Activated T-cell treated with anti-CD3 and anti-CD28 coated beads for 48 hours (primary cell): ENCODE measurements at places on chromosomes 2 and 18.
A peak's percentile ranks its signal among the peaks of the same experiment; 100 is the strongest.

DNA sequence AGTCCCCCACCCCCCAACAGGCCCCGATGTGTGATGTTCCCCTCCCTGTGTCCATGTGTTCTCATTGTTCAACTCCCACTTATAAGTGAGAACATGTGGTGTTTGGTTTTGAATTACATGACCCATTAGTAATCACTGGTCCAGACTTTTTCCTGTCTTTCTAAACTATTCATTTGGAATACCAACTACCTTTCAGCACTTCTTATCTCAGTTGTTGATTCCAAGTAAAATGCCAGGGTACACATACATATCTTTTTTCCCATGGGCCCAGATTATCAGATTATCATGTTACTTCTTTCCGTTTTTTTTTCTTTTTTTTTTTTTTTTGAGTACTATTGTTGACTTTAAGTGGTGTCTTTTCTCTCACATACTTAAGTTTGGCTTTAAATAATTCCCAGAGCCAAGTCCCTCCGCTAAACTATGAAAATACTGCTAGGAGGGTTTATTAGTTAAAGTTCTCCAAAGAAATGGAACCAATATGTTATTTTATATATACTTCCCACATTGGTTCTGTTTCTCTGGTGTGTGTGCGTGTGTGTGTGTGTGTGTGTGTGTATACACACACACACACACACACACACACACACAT is 389.3 kb downstream of the IRS1 start:
- DNase-seq = no peak

GRCh38 chr18:10308154-10308553 is 146.3 kb upstream of the APCDD1 start:
- no peak for DNase-seq

DNA sequence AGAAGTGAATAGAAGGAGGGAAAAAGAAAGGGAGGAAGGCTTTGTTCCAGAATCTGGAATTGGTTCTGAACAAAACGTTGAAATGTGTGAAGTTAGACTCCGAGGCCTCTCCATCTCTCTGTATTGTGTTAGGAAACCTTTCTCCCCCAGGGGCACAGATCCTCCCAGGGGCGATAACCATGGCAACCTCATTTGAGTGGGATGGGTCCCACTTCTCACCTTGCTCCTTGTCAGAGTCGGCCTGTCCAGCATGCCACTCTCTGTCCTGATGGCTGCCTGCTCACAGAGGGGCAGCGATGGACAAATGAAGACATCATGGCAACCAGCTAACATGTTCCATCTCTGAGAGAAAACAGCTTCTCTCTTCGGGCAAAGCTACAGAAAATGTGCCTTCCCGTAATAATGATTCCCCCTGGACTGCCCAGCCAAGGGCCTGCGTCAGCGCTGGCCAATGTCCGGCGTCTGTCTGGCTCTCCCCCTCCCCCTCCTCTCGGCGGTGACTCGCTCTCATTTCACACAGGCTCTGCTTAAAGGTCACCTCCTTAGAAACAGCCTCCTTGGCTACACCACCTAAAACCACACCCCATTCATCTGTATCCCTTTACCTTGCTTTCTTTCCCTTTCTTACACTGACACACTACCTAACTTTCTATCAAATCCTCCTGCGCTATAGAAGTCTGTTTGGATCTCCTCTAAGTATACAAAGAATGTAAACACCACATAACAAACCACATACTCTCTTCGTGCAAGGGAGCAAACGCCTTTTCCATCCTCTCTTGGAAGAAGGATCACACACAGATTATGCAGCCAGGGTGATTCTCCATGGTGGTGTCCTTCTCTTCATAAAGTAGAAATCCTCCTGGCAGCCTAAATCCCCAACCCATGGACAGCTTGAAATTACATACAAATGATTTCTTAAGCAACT is 32.1 kb upstream of the TTC39C start:
- no peak for DNase-seq

GRCh38 chr18:63022429-63023022 is 297.0 kb downstream of the BCL2 start:
- peak; percentile 28 for DNase-seq

- peak; percentile 12 for DNase-seq
Observed at GRCh38 chr2:119011162-119011909, 69.3 kb downstream of the MARCO start.

- no peak for DNase-seq
Observed at GRCh38 chr2:241941691-241942301, 72.3 kb downstream of the RTP5 start.

- DNase-seq = no peak
Observed at GRCh38 chr2:85156153-85156552, 23.0 kb downstream of the TCF7L1 start.

DNA sequence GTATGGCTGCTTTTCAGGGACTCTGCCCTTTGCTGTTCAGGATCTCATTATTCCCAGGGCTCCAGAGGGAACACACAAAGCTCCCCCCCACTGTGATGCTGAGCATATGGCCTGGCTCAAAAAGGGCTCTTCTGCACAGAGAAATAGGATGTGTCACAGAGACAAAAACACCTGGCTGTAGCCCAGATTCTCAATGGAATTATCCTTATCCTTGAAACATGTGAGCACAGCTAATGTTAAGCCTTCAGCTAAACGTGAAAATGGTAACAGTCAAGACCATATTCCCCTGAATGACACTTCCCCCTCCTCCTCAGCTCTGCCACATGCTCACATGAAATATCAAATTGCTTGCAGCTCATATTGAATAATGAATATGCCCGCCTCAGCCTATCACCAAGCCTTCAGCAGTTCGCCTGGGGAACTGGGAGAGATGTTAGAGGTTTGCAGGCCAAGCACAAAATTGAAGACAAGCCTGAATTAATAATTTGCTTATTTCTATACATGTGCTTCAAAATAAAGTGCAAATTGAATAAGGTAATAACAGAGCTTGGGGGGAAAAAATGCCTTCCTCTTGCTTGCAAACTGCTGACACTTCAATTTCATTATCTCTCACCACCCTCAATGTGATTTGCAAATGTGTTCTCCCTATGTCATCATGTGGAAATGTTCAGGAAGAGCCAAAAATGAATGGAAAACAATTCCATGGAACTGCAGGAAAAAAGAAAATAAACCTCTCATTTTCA is 181.0 kb upstream of the HNRNPA3 start:
- DNase-seq = no peak

GRCh38 chr2:149365931-149366583 is 35.7 kb downstream of the LYPD6 start:
- DNase-seq = no peak

GRCh38 chr2:168338292-168338691 is 90.9 kb upstream of the STK39 start:
- DNase-seq = no peak

DNA sequence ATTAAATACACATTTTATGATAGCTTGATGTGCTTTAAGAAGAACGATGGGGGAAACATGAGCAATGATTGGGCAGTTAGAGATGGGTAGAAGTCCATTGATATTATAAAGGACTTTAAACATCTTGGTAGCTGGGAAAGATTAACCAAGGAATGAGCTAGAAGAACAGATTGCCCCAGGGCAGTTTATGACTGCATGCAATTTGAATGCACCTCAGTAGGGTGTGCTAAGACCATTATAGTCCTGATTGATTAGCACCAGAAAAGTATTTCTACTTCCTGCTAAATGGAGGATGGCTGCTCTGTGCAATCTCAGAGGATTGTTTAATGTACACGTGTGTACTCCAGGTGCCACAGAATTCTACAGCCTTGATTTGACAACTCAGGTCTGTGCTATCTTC is 641.9 kb downstream of the CNTNAP5 start:
- no peak for DNase-seq

GRCh38 chr2:201579536-201579935 is 63.8 kb downstream of the TMEM237 start:
- DNase-seq = no peak

GRCh38 chr2:200655918-200656580 is 70.2 kb downstream of the AOX1 start:
- DNase-seq = no peak

DNA sequence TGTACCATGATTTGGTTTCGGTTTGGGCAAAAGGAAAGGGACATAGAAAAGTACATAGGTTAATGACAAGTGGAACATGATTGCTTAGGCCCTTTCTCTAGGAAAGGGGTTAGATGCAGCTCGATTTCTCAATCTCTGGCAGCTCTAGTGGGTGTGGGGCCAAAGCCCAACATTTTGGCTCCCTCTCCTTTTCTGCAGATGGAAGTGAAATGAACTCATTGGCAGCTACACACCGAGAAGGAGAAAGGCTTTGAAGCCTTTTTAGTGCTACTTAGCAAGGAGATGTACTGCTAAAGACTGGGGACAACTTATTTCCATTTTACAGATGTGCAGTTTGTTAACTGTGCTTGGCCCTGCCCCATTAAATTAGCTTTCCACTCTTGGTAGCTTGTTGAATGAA is 93.8 kb downstream of the LYPD6B start:
- DNase-seq = no peak

GRCh38 chr2:220764171-220764570 is 807.9 kb downstream of the EPHA4 start:
- no peak for DNase-seq

DNA sequence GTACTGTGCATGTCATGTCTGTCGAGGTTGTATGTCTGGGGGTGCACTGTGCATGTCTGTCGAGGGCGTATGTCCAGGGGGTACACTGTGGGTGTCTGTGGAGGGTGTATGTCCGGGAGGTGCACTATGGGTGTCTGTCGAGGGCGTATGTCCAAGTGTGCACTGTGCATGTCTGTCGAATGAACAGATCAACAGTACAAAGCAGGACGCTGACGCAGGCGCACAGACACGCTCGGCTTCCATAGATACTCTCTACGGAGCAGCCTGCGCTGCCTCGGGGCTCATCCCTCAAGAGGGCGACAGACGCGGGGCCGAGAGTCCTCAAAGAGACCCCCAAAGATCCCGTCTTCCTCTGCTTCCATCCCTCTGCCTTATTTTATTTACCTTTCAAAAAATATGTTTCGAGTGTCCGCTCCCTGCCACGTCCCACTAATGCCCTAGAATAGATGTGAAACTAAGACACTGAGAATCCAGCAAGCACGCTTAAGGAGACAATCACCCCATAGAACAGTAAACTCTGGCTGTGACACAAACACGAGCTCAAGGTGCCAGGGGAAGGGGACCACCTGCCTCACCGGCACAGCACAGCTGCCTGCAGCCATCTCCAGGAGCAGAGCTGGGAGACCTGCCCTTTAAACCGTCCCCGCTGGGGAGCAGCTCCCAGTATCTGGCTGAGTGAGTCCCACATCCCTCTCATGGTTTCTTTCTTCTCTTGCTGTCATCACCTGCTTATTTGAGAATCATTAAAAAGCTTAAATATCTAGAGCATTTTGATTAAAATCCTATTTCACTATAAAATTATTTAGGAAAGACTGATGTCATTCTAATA is 250.5 kb upstream of the MYT1L start:
- no peak for DNase-seq

DNA sequence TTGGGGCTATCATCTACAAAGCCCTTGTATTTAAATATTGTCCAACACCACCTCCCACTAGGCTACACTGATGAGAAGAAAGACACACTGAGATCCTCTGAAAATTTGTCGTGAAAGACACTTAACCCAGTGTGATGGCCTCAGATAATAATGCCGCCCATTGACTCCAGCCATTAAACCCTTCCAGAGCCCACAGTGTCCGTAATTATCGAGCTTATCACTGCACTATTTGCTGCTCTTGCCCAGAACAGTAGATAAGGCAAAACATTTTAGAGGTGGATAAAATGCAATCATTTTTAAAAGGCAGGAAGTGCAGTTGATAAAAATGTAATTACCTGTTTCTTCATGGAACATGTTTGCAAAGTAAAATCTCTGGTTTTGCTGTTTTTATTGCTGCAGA is 121.3 kb upstream of the DDX18 start:
- DNase-seq = no peak

DNA sequence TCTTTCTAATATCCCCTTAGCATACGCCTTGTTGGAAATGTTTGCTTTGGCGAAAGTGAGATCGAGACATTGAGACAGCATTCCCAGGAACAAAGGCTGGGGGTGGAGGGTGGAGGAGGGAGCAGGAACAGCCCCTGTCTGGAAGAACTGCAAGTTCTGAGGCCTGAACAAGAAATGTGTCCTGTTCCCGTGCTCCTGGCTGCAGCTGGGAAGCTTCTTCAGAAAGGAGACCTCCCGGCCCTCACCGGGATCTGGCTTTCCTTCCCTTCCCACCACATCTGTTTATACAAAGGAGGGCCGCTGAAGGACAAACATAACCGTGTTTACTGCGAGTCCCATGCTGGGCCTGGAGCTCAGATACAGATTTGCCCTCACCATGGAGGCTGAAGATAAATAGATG is 35.9 kb downstream of the AFF3 start:
- DNase-seq = no peak

DNA sequence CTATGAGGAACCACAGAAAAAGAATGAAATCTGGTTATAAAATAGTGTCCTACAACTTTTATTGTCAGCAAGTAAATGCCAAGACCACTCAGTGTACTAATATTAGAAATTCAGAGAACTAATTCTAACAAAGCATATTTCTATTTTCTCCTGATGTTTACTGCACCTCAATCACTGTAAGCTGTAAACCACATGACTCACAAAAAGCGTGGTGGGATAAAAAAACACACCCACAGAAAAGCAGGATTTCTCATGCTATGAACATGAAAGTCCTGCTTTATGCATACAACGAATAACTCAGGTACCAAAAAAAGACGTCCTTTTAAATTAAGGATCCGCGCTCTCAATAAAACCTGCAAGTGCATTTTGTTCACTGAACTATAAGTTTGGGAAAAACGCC is 797 bp downstream of the TXNL4A start:
- DNase-seq = no peak

- DNase-seq = no peak
Observed at GRCh38 chr2:74020702-74021406, 36.1 kb downstream of the TET3 start.

DNA sequence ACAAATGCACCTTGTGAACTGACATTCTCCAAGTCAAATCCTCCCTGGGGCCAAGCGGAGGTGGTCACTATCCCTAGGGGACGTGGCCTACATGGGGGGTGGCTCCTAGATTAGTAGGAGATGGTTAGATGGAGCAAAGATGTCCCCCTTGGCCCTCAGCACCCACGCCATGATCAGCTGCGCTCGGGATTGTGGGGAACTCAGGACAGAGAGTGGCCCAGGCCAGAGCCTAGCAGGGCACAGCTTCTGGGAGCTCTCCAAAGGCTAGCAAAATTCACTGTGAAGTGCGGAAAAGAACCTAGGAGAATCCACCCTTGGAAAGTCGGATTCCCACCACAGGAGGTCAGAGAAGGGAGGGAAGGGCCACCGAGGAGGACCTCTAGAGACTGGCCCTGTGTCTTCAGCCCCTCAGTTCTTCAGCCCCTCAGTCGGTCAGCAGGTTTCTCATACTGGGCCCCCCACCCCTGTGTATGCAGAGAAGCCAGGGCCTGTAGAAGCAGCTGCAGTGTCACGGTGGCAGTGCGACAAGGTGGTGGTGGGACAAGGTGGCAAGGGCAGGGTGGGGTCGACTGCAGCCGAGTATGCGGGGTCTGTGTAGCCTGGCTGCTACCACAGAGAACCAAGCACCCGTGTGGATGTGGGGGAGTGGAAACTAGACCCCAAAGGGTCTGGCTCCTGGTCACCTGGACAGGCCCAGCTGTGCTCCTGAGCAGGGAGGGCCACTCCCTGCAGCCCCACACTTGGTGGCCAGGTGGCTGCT is 18.4 kb downstream of the GPR55 start:
- no peak for DNase-seq
